ENCODE measurements at places on chromosomes 6 and 20. TPM values are rescaled to one million over a fixed set of nuclear protein-coding genes. Genes with fewer than 3 reads are reported as not detected.

DNA sequence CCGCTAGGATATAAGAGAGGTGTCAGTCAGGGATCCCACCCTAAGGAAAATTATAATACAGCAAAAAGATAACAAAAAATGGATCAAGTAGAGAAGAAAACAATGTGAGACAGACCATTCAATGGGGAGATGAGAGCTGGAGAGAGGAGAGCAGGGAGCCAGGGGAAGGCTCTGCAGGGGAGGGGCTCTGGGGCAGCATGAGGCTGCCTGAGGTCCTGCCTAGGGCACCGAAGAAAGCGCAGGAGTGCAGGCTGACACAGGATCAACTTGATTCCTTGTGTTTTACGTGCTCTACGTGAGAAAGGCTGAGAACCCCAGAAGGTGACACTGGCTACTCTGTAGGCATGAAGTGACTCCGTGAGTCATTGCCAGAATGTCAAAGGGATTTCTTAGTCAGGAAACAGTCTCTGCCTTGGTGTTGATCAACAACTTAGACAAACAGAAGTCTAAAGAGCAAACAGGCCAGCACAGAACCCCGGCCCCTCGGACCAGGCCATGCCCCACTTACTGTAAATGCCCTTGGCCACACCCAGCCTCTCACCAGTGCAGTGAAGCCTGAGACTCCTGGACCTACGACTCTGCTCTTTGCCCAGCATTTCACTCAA, 290.1 kb upstream of the PRDM1 start:
- no peak for DNase-seq

DNA sequence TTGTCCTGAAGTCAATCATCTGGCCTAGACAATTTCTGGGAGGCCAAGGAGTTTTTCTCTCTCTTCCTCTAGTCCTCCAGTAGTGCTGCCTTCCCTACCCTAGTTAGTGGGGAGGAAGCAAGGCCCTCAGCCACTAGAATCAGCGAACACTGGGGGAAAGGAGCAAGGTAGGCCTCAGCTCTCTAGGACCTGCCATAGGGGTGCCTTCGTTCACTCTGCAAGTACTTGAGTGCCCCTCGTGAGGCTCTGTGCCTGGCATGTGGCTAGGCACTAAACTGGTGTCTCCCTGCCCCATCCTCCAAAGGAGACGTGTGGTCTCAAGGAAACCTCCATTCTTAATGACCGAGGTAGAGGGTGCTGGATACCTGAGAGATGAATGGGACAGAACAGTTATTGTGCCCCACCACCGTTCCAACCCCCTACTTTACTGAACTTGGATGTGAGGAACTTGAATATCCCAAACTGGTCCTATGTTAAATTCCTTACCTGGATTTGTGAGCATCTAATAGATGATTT, 1.1 kb downstream of the DEF6 start:
- DNase-seq, result no peak

GRCh38 chr6:125639466-125640020, 109.9 kb upstream of the HEY2 start:
- DNase-seq, result no peak

- no peak for DNase-seq
Measured at GRCh38 chr6:93474733-93475179, 55.4 kb upstream of the EPHA7 start.

DNA sequence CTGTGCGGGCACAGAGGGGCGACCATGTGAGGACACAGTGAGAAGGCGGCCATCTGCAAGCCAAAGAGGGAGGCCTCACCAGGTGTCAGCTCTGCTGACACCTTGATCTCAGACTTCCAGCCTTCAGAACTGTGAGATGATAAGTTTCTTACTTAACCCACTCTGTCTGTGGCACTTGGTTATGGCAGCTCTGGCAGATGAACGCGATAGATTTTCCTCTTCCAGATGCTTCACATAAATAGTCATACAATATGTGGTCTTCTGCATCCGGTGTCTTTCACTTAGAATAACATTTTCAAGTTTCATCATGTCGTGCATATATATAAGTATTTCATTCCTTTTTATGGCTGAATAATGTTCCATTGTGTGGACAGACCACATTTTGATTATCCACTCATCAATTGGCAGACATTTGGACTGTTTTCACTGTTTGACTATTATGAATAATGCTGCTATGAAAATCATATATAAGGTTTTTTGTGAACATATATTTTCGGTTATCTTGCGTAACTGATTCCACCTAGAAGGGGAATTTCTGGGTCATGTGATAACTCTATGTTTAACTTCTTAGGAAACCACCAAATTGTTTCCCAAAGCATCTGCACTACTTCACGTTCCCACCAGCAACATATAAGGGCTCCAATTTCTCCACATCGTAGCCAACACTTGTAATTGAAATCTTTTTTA, 30.2 kb downstream of the PRR18 start:
- no peak for DNase-seq

DNA sequence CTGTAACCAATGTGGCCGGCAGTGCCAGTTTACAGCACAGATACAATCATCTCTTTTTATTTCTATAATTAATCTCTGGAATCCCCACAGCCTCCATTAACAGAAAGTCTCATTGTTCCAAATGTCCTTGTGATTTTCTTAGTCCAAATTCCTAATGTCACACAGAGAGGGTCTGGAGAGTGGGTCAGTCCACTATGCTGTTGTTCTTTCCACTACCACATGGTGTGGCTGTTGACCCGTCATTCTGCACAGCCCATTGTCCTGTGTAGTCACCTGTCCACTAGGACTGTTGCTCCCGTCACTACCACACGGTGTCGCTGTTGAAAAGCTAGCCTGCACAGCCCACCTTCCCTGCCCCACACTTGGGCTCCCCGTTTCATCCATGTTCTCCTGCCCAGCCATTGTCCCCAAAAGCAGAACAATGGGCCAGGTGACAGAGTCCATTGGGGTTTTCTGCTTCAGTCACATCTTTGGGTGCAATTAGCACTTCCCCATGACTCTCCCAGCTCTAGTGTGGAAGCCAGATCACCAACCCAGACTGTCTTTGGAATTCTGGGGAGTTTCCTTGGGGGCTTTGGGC, 8.6 kb upstream of the LBP start:
- DNase-seq, result no peak

DNA sequence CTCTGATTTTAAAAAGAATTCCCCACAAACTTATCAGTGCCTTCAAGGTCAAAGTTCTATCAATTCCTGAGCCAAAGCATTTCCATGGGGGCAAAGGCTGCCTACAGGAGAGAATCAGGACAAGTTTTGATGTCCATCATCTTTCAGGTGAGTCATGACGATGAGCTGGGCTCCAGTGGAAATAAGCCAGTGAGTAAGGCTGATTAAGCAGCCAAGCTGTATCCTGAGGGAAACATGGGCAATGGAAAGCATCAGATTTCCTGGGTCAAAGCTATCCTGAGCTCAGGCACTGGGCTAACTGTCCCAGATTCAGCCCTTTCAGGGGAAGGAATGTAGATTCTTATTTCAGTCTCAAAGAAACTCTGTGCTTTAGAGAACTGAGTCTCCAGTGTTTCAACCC, 377.4 kb downstream of the CD109 start:
- no peak for DNase-seq

DNA sequence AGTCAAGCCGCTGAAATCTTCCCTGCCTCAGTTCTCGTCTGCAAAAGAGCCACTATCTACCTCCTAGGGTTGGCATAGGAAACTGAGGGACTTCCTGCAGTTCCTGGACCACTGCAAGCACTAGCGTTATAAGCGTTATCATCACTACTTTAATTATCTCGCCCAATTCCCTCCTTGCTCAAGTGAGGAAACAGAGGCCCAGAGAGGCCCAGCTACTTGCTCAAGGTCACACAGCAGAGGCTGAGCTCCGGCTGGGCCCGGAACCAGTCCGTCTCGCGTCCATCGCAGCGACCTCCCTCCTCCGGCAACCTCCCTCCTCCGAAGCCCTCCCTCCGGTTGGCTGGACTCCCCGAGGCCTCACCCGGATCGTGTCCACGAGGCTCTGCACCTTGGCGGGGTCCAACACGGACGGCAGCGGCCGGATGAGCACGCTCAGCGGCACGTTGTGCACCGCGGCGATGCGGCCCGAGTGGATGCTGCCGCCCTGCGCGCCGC, 338 bp downstream of the SRXN1 start:
- DNase-seq, result no peak

DNA sequence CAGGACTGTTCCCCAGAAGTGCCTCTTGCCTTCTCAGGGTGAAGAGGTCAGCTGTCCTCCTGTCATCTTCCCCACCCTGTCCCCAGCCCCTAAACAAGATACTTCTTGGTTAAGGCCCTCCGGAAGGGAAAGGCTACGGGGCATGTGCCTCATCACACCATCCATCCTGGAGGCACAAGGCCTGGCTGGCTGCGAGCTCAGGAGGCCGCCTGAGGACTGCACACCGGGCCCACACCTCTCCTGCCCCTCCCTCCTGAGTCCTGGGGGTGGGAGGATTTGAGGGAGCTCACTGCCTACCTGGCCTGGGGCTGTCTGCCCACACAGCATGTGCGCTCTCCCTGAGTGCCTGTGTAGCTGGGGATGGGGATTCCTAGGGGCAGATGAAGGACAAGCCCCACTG, 9.8 kb downstream of the PI16 start:
- no peak for DNase-seq

DNA sequence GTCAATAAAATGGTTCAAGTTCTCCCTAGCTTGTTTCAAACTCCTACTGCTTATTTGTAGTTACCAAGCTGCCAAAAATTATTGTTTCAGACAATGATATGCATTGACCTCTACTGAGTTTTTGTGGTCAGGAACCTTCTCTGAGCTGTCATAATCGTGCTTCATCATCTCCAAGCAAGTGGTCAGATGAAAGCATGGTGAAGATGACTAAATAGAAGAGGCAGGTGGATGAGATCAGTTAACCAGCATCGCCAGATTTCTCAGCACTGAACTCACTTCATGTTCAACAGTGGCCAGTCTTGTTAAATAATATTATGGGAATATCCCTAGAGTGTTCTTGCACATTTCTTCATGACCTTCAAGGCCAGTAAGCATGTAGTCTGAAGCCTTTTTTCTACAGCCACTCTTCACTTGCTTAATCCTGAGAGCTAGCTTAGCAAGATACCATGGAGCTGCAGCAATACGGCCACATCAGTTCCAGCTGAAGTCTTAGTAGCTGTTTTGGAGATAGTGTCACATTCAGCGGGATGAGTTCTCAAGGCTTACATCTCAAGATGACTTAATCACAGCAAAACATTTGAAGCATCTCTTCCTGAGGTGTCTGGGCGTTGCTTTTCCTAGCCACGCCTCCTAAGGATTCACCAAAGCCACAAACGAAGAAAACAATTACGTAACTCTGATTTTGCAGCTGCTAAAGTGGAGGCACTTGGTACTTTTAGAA, 101.6 kb upstream of the TMEM30A start:
- no peak for DNase-seq

- DNase-seq, result no peak
Measured at GRCh38 chr20:10591946-10592521, 81.8 kb downstream of the JAG1 start.

- no peak for DNase-seq
Measured at GRCh38 chr20:43962530-43962929, 47.9 kb downstream of the TOX2 start.

DNA sequence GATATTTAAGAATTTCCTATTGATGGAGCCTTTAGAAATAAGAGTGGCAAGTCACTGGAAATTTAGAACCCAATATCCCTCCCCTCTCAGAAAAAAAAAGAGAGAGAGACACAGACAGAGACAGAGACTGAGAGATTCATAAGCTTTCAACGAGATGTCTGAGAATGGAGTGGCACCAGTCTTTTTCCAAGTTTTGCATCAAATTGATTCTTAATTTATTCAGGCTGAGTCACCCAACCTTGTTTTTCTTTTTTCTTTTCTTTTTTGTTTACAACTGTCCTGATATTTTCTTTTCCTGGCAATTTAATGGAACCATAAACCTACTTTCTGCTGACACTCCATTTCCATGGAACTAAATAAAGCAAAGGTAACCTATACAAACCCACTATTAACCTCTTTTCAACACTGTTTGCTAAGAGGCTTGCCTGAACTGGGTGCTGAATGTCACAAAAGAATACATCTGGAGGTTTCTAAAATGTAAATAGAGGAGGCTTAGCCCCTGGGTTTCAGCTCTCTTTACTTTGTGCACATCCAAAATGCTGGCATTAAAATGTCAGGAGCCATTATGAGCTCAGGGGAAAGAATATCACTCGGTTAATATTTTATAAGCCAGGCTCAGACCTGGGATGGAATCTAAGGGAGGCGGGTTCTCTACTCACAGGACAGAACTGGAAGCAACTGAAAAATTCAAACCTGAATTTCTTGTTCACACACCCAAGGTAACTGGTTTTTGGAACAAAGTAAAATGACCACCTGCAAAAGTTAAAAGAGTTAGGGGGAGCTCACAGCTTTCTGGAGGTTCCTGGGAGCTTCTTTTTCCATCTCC, 100.8 kb downstream of the BFSP1 start:
- no peak for DNase-seq

DNA sequence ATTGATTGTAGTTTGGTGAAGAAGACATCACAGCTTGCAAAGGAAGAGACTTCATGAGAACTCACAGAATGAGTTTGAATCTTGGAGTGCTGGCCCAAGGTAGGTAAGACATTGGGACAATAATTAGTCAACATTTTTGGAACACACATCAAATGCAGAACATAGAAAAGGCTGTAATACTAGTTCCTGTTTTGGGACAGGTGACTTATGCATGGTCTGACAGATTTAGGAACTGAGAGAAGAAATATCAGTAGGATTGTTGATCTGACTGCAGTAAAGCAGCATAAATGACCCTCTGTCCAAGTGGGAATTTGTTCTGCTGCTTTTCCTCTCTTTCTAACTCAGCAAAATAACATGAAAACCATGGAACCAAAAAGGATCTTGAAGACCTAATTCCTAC, 102.3 kb upstream of the MAP3K7 start:
- no peak for DNase-seq

Gene DLL1
- total RNA-seq, result 12.9 TPM

Gene FRK
- total RNA-seq, result 2.1 TPM

Gene PPP1R3G
- total RNA-seq, result 2.2 TPM

Gene ZSCAN31
- total RNA-seq, result 19.9 TPM
